ENCODE measurements at places on chromosomes 12 and 14. TPM values are rescaled to one million over a fixed set of nuclear protein-coding genes. Genes with fewer than 3 reads are reported as not detected.

The RAPGEF3 gene
- 2.1 TPM for total RNA-seq

The HCAR1 gene
- total RNA-seq = 3.4 TPM

The TMBIM4 gene
- 70.6 TPM for total RNA-seq

The ITGA7 gene
- 7.1 TPM for total RNA-seq

The ARHGDIB gene
- 17.9 TPM for total RNA-seq

The LRCOL1 gene
- 1.1 TPM for total RNA-seq

All from mesangial cell (primary cell).